ENCODE measurements at places on chromosomes 1 and 21. TPM values are rescaled to one million over a fixed set of nuclear protein-coding genes. Genes with fewer than 3 reads are reported as not detected.

GRCh38 chr1:42979036-42979430, 20.4 kb upstream of the SLC2A1 start:
- H3K27ac ChIP-seq, result no peak overlapping the region
- H3K4me3 ChIP-seq, result no peak overlapping the region
- H3K27me3 ChIP-seq, result no peaks in the 10 kb centered on the region
- no peak for DNase-seq
- no peaks in the 10 kb centered on the region for H3K36me3 ChIP-seq

DNA sequence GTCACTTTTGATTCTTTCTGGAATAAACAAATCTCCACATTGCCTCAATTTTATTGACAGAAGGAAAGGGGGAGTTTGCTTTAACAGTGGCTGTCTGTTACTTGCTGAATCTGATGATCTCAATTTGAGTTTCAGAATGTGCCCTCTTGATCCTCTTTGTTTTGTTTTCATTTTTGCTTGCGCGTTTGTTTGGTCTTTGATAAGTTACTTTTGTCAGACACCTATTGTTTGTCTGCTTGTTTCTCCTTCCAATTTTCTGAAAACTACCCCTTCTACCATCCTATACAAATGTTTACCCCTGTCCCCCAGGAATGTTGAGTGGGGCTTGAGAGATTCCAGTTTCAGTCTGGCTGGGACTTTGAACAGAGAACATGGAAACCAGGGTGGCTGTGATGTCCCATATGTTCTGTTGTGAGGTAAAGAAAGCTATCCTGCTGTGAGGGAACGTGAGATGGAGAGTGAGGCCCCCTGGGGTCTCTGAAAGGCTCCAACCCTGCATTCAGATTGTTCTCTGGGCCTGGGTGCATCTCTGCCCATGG, 11.8 kb upstream of the XCL2 start:
- no peaks in the 10 kb centered on the region for H3K4me1 ChIP-seq
- no peak overlapping the region for H3K27ac ChIP-seq
- no peaks in the 10 kb centered on the region for H3K27me3 ChIP-seq
- no peak for DNase-seq
- H3K4me3 ChIP-seq, result no peak overlapping the region

DNA sequence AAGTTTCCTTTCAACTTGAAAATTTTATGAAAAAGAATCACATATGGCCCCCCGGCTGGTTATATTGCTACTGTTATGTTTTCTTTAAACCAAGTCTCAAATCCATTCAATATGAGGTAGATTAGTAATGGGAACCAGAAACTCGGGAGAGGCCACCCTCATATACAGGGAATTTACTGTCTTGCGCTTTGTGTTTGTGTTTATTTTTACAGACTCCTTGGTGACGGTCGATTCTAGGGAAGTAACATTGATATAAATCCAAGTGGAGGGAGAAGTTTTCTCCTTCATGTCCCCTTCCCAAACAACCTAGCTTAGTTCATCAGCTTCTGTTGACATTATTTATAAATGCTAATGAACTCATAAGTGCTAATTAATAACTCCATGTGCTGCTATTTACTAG, 163.5 kb upstream of the LMO4 start:
- no peak overlapping the region for H3K4me3 ChIP-seq
- H3K4me1 ChIP-seq, result peaks cover 5% of the 10 kb centered on the region
- H3K27ac ChIP-seq, result no peak overlapping the region
- no peak for DNase-seq
- H3K36me3 ChIP-seq, result no peaks in the 10 kb centered on the region

- H3K27me3 ChIP-seq, result peaks cover 77% of the 10 kb centered on the region
- no peaks in the 10 kb centered on the region for H3K36me3 ChIP-seq
Measured at GRCh38 chr21:41768437-41769042, 1.7 kb upstream of the RIPK4 start.

- DNase-seq, result no peak
- H3K4me3 ChIP-seq, result no peak overlapping the region
- no peaks in the 10 kb centered on the region for H3K4me1 ChIP-seq
- H3K27me3 ChIP-seq, result no peaks in the 10 kb centered on the region
Measured at GRCh38 chr1:160768295-160768657, 27.7 kb upstream of the LY9 start.

DNA sequence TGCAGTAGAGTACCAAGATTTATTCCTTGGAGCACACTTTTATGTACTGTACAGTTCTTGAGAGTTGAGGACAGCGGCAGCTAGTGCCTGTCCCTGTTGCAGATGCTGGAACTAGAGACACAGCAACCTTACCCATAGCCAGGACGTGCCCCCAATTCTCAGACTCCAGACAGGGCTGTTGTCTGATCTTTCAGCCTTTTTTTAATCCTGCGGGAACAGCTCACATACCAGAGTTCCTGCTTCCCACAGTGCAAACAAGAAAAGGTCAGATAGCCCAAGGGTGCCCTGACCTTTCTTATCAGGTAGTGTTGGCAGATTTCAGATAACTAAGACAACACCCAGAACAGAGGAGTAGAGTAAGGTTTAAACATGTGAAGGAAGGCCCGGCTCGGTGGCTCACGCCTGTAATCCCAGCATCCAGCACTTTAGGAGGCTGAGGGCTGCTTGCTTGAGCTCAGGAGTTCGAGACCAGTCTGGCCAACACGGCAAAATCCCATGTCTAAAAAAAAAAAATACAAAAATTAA, 78.5 kb downstream of the DOP1B start:
- no peak overlapping the region for H3K27ac ChIP-seq
- no peaks in the 10 kb centered on the region for H3K4me1 ChIP-seq
- no peak overlapping the region for H3K4me3 ChIP-seq
- DNase-seq, result no peak

DNA sequence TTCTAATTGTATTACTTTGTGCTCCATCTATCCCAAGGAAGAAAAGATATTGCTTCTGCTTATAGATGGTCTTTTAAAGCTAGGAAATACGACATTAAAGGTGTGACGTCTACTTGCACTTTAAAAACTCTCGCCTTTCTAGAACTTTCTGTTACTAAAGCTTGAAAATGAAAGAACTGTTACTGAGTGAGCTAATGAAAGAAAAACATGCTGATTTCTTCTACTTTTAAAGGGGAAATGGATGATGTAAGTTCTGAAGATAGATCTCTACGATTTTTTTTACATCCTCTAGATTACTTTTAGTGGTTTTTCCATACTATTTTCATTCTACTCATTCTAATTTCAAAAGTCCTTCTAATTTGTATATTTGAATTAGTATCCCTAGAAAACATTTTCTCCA, 387.5 kb downstream of the USP25 start:
- no peaks in the 10 kb centered on the region for H3K4me1 ChIP-seq
- no peaks in the 10 kb centered on the region for H3K27me3 ChIP-seq
- DNase-seq, result no peak
- no peaks in the 10 kb centered on the region for H3K36me3 ChIP-seq

DNA sequence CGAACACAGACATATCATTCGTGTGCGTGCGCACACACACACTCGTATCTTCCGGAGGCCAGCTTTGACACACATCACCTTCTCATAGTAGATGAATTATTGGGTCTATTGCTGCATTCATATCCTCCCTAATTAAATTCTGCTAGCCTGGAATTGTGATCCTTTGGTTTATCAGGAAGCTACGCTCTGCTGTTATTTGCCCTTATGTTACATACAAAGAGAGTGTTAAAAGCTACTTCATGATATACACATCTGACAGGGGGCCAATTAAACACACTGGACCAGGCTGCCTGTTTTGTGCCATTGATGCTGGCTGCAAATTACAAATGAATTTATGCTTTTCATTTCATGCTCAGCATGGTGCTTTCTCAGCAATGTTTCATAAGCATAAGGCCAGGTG, 252.0 kb downstream of the RHOU start:
- no peaks in the 10 kb centered on the region for H3K27me3 ChIP-seq
- H3K4me1 ChIP-seq, result peaks cover 53% of the 10 kb centered on the region
- DNase-seq, result no peak
- no peak overlapping the region for H3K4me3 ChIP-seq

ENTREP3 gene
- 16.3 TPM for total RNA-seq

OR2L8 gene
- not detected for total RNA-seq

Measured in sigmoid colon (tissue), 7 donors.